ENCODE measurements at places on chromosomes 6 and 20.

DNA sequence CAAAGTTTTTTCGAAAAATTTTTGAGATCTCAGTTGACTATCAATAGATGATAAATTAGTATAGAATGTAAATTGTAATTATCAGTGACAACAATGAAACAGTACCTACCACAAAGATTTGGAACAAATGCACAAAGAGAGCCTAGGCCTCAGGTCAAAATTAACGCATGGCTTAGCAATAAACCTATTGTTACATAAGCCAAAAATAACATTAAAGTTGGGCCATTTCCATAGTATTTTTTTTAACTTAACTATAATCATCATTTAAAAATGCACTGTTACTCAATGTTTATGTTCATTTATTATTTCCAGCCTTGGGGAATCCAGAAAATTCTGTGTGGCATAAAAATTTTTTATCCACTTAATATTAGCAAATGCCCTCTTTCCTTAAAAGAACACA, 117.0 kb downstream of the EPB41L2 start:
- DNase-seq = no peak

DNA sequence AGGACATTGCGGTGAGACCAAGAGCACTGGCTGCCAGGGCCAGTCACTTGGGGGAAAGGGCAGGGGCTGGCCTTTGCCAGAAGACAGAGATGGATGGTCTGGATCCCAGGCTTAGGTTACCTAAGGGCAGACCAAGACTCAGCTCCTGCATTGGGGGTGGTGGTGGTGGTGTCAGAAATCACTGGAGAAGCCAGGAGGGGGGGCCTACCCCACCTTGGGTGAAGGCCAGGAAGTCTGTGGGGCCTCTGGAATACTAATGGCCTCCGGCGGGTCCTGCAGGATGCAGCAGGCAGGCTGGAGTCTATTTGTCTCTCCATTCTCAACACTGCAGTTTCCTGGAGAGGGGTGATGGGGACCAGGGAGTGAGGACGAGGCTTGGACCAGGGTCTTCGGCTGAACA, 32.8 kb downstream of the CD40 start:
- DNase-seq = peak; percentile 65

DNA sequence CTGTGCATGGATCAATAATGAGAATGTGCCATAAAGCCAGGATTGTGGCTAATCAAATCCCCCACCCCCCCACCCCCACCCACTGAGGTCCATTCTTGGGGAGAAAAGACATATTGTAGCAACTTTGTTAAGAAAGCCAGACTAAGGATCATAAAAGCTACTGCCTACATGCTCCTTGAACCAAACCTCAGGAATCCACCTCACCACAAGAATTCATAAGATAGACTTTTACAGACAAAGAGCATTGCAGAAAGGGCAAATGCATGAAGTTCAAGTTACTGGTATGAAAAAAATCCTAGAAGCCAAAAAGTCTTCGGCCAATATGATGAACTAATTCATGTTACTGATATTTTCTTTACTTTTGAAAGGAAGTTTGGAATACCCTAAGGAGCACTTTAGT, 187.9 kb upstream of the ARID1B start:
- DNase-seq = no peak

DNA sequence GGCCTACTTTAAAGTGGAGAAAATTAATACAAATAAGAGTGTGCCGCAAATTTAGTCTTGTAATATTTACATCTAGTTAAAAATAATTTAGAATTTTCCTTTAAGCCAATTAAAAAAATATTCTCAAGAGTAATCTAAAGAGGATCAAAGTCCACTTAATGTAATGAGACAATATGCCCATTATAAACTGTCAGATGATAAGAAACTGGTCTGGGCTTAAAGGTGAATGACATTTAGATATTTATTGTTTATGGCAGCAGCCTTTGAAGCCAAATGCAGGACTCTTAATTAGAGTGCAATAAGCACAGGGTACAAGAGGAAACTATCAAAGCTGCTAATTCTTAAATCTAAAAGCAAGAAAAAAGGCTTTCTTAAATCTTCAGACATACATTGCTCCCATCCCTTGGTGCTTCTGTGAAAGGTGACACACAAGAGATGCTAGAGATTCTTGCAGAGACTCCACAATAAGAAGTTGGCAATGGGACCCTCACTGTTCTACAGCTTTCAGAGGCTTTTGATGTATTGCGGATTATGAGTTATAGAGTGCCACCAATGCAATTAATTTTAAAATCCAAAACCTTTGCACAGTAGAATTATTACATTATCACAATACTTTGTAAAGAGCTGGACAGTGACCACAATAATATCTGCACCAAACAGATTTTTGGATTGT, 116.1 kb downstream of the MAN1A1 start:
- DNase-seq = no peak

DNA sequence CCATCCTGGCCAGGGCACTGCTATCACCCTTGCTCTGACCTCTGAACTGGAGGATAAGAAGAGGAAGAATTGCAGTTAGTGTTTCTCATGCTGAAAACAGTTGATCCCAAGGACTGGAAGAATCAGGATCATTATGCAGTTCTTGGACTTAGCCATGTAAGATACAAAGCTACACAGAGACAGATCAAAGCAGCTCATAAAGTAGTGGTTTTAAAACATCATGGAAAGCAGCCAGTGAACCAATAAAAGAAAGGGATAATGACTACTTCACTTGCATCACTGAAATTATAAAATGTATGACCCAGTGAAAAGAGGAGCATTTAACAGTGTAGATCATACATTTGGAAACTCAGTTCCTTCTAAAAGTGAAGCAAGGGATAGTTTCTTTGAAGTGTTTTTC, 47.7 kb downstream of the DNAH8 start:
- no peak for DNase-seq

DNA sequence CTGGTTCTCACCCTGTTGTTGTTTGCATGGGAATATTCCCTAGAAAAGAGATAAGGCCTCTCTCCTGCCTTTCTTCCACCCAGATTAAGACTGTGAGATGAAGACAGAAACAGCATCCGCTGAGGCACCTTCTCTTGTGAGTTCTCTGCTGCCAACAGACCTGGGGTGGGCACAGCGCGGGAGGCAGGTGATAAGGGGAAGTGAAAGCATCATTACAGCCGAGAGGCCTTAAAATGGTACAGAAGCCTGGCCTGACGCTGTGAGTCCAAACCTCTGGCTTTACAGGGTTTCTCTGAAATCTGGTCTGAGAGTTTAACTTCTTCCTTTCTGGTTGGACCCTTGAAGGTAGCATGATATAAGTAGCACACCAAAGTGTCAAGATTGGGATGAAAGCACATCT, 21.0 kb upstream of the IYD start:
- no peak for DNase-seq

DNA sequence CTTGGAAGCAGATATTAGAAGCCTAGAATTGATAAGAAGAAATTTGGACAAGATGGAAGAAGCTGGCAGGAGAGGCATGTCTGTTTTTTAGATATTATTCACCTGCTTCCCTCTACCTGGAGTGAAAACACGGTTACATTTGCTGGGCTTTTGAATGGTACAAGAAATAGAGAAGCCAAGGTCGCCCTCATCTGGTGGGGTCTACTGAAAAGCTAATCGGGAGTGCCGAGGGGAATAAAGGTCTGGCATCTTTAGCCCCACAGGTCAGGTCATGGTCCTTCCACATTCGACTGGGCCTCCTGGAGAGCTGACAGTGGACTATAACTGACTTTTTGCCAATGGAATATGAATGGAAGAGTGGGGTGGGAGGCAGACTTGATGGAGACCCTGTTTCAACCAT, 4.6 kb upstream of the C2 start:
- no peak for DNase-seq

DNA sequence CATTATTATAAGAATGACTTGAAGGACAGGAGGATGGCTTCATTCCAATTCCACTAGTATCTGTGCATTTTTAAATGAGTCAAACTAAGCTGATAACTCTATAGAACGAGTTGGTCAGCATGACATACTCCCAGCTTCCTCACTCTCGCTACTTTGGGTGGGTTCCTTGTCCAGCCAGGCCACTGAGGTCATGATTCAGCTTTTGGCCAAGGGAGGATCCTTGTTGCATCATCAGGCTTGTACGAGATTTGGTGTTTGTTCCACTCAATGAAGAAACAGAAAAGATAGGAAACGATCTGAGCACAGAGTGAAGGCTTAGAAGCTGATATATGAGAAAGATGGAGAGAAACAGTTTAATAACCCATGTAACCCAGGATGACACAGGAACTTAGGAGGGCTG, 19.8 kb downstream of the NEDD9 start:
- no peak for DNase-seq

DNA sequence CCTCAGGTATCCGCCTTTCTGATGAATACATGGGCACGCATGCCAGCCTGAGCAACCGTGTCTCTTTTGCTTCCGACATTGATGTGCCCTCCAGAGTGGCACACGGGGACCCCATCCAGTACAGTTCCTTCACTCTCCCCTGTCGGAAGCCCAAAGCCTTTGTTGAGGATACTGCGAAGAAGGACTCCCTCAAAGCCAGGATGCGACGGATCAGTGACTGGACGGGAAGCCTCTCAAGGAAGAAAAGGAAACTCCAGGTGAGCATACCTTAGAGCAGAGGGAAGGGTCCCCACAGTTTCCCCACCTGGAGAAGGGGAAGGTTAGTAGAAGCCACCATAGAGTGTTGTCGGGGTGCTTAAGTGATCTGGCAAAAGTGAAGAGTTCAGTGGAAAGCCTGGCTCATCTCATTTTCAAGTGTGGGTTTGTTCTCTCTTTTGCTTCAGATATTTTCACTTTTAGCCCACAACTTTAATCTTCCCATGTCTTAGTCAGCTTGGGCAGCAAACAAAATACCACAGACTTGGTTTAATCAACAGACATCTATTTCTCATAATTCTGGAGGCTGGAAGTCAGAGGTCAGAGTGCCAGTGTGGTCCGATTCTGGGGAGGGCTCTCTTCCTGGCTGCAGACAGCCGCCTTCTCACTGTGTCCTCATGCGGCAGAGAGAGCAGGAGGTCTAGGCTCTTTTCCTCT, 133.5 kb upstream of the CLDN20 start:
- no peak for DNase-seq

- DNase-seq = no peak
Observed at GRCh38 chr20:46666818-46667515, 15.7 kb upstream of the SLC13A3 start.

DNA sequence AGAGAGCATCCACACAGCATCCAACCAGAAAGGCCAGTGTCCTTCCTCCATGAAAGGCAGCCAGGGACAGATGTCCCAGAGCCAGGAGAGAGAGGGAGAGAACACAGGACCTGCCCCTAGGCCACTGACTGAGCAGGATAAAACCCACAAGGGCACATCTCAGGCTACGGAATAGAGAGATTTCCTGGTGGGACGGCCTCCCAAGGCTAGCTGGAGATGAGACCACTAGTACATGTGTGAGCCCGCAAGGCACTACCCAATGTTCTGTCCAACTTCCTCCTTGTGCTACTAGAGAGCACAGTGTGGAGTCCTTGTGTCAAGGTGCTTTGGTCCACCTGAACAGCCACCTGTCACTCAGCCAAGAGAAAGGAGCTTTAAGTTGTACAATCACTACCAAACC, 44.2 kb downstream of the PLCG1 start:
- DNase-seq = no peak

DNA sequence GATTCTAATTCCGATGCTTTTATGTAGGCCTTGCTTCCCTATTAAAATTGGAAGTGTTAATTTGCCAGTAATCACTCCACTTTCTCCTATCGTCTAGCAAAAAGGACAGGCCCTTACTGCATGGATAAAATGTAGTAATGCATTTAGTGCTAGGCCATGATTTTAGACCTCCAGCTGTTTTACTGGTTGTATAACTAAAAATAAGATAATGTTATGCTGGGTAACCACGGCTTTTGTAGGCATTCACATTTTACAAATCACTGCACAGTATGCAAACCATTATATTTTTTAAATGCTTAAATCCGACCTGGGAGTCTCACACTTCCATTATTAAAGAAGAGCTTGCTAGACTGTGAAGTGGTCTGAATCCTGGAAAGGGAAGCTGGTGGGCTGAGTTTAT, 179.5 kb downstream of the TFAP2A start:
- no peak for DNase-seq

DNA sequence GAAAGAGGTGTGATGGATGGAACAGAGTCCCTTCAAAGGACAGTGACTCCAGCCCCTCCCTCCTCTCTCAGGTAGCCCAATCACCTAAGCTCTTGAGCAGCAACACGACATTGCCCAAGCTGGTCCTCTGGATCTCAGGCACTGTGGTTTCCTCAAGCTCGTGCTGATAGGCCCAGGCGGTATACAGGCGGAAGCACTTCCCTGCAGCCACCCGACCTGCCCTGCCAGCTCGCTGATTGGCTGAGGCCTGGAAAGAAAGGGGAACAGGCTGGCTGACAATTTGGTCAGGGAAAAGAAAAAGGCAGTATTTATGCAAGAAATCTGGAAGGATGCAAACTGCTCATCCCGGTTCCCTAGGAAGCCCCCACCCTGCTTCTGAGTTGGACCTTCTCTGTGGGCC, 9.6 kb downstream of the C6orf136 start:
- DNase-seq = no peak

- peak; percentile 95 for DNase-seq
Observed at GRCh38 chr20:63009045-63009961, 2.5 kb upstream of the BHLHE23 start.

- DNase-seq = no peak
Observed at GRCh38 chr6:24859132-24859531, 60.4 kb upstream of the ARMH2 start.

GRCh38 chr6:37407948-37408347, 25.1 kb upstream of the CMTR1 start:
- no peak for DNase-seq

DNA sequence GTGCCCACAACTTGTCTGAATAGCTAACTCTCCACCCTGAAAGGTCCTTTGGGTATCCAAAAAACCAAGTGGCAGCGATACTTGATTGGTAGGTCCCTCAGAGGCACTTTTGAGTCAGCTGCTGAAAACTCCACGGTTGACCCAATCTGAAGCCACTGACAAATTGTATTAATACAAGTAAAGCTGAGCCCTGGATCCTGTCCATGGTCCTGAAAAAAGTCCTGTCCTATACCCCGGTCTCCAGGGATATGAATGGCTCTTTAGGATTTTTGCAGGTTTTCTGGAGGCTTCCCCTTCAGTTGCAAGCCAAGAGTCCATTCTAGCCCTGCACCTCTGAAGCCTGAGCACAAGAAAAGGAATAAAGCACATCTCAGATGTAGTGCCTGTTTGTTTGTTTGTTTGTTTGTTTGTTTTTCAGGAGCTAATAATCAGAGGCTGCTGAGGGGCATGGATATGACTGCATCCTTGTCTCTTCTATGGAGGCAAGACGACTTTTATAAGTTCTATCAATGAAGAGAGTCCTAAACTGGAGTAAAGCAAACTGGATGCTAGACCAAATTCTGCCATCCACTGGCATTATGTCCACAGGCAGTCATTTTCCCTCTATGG, 1.7 kb upstream of the SLC12A5 start:
- no peak for DNase-seq

- DNase-seq = no peak
Observed at GRCh38 chr6:144888621-144889020, 603.5 kb downstream of the UTRN start.

GRCh38 chr6:7784706-7785105, 58.8 kb downstream of the BMP6 start:
- no peak for DNase-seq

GRCh38 chr20:10524034-10524476, 89.0 kb downstream of the SLX4IP start:
- DNase-seq = no peak

Measured in SK-N-SH (cell line).